ENCODE measurements at places on chromosomes 12 and 14. TPM values are rescaled to one million over a fixed set of nuclear protein-coding genes. Genes with fewer than 3 reads are reported as not detected.

DNA sequence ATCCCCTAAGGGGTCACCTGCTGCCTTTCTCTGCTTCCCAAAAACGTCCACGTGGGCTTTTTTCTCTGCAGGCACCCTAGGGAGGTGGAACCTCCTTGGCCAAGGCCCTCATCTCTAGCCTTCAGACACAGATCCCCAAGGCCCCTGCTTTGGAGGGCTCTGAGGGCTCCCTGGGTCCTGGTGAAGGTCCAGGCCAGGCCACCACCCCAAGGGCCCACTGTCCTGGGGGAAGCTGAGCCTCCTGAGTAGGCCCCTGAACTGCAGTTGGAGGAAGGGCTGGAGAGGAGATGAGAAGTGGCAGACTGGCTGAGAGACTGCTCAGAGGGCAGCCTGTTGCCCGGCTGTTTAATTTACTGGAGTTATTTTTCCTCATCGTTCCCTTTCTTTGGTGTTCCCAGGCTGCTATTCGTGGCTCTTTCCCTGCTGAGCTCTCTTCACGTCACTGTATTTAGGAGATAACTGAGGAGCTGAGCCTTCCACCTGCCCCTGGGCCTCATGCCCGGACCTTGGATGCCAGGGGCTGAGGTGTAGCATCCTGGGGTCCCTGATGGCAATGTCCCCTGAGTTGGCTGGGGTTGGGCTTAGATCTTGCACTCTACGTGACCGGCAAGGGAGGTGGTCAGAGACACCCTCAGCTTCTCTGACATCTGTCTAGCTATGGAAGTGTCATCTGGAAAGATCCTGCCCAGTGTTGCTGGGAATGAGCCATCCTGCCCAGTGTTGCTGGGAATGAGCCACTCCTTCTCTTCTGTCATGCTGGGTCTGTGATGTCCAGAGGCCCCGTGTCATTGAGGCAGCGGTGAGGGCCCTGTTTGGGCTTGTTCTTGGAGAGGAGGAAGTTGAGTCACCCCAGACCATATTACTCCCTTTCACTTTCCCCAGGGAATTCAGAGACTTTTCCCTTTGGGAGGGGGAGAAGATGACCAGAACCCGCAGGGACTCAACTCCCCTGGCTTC, 139.8 kb downstream of the TSPAN9 start:
- DNase-seq: no peak

GRCh38 chr12:47534695-47535094, 171.1 kb downstream of the RPAP3 start:
- no peak for DNase-seq

Gene AQP2
- not detected for polyA plus RNA-seq

- DNase-seq: no peak
Measured at GRCh38 chr12:19646599-19646998, 207.3 kb downstream of the AEBP2 start.

Gene RTN1
- polyA plus RNA-seq: 1.5 TPM

- no peak for DNase-seq
Measured at GRCh38 chr14:66982247-66982646, 207.0 kb upstream of the GARIN2 start.

- DNase-seq: no peak
Measured at GRCh38 chr12:132623072-132623869, 4.7 kb downstream of the P2RX2 start.

DNA sequence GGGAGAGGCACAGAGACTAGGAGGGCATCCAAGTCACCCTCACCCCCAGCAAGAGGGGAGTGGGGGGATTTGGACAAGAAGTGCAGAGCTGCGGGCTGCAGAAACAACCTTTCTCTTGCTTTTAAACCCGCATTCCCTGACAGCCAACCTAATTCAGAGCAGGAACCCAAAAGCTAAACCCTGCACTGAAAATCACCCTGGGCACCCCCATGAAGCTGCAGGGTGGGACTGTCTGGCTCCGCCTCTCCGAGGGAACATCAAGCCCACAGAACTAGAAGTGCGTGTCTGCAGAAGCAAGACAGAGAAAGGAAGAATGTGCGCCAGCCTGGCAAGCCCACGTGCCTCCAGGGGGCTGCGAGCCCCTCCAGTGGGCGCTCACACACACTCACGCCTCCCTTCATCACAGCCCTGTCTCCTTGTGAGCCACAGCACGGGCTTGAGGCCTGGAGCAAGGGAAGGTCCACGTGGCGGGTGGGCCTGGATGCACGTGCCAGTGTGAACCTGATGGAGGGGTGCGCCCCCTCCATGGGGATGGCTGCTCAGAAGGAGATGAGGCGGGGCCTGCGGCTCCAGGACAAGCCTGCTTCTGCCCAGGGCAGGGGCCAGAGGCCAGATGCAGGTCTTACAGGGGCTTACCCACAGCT, 27.8 kb upstream of the PNMA1 start:
- DNase-seq: no peak

- no peak for DNase-seq
Measured at GRCh38 chr12:56987551-56988053, 18.7 kb downstream of the ZBTB39 start.

Gene TBX3
- 33.8 TPM for polyA plus RNA-seq

DNA sequence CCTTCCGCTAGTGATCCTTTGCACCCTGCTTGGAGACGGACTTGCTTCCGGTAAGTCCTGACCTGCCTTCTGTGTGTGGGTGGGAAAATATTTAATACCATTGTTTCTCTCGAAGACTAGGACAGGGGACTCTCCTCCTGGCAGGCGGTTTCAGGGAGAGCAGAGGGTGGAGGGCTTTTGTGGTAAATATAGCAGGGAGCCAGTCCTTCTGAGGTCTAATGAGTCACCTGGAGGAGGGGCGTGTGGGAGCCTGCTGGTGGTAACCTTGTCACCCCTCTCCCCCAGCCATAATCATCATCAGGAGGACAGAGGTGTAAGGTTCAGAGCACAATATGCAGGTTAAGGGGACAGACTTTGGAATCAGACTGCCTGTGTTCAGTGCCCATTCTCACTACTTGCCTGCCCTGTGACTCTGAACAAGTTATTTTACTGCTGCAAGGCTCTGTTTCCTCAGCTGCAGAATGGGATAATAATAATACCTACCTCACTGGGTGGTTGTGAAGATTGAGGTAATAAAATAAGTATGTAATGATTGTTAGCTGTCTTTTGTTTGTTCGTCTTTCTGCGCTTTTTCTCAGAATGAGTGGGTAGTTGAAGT, 47.4 kb downstream of the SUSD6 start:
- no peak for DNase-seq

Gene TTC9
- polyA plus RNA-seq: 10.9 TPM

Gene LMO3
- 0.95 TPM for polyA plus RNA-seq

DNA sequence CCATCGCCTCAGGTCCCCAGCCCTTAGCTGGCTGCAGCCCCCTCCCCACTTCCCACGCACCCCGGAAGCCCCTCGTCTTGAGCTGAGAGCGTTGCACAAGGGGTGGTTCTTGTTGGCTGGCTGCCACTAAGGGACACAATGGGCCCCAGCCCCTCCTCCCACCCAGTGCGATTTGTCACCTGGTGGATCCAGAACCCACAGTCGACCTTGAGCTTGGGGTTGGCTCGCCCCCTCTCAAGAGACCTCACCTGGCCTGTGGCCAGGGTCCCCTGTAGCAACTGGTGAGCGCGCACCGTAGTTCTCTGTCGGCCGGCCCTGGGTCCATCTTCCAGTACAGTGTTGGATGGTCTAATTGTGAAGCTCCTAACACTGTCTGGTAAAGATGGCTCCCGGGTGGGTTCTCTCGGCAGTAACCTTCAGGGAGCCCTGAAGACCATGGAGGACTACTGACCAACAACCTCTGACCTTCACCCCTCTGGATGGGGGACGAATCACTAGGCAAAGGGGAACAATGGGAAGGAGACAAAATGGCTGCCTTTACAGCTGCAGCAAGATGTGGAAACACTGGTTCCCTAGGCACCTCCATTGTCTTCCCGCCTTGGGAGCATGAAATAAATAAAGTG, 6.6 kb downstream of the PHB2 start:
- no peak for DNase-seq

- DNase-seq: no peak
Measured at GRCh38 chr14:74983343-74983742, 19.4 kb upstream of the EIF2B2 start.

Gene ARMH4
- polyA plus RNA-seq: 6.8 TPM

GRCh38 chr12:104063712-104064030, 660 bp upstream of the HCFC2 start:
- DNase-seq: no peak

DNA sequence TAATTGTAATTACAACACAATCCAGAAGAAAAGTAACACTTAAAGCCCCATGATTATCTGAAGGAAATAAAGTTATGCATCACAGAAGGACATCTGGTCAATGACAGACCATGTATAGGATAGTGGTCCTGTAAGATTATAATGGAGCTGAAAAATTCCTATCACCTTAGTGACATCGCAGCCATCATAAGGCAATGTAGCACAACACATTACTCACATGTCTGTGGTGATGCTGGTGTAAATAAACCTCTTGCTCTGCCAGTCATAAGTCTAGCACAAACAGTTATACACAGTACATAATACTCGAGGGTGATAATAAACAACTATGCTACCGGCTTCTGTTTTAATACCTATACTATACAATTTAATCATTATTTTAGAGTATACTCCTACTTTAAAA, 11.2 kb downstream of the ATG2B start:
- DNase-seq: no peak

Gene TCL1B
- polyA plus RNA-seq: 0.11 TPM

Gene NFATC4
- polyA plus RNA-seq: 39.2 TPM

Gene ATXN3
- 16.6 TPM for polyA plus RNA-seq

DNA sequence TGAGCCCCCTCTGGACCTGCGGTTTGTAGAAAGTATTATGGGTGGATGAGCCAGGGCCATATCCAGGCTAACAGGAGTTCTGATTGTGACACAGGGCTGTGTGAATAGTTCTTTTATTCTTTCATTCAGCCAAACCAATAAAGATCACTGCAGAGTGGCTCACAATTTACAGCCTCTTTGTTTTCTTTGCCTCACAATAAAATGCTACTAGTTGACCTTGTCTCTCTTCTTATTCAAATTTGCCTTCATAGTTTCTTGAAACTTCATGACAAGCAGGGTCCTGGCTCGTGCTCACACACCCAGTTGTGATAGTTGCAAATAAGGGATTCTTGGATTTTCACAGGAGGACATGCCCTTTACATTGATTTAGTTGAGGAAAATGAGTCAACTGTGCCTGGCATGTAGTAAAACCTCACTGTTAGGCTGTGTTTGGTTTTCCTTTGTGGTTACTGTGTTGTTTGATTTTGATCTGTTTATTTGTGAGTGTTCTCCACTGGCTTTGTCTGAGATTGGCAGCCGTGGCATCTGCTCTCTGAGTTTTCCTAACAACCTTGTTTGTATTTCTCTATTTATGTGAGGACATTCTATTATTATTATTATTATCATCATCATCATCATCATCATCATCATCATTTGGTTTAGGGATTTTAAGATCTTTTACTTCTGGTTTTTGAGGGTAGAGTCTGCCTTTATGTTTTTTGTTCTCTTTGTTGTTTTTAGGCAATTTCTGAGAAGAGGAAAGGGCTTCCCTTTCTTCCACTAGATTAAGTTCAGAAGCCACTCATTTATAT, 2.7 kb upstream of the KRT6B start:
- DNase-seq: no peak

- no peak for DNase-seq
Measured at GRCh38 chr14:78346747-78347146, 176.6 kb downstream of the NRXN3 start.

Measured in forelimb muscle (tissue), 1 donor.